ENCODE measurements at places on chromosomes 16 and 17. TPM values are rescaled to one million over a fixed set of nuclear protein-coding genes. Genes with fewer than 3 reads are reported as not detected.
A peak's percentile ranks its signal among the peaks of the same experiment; 100 is the strongest.

DNA sequence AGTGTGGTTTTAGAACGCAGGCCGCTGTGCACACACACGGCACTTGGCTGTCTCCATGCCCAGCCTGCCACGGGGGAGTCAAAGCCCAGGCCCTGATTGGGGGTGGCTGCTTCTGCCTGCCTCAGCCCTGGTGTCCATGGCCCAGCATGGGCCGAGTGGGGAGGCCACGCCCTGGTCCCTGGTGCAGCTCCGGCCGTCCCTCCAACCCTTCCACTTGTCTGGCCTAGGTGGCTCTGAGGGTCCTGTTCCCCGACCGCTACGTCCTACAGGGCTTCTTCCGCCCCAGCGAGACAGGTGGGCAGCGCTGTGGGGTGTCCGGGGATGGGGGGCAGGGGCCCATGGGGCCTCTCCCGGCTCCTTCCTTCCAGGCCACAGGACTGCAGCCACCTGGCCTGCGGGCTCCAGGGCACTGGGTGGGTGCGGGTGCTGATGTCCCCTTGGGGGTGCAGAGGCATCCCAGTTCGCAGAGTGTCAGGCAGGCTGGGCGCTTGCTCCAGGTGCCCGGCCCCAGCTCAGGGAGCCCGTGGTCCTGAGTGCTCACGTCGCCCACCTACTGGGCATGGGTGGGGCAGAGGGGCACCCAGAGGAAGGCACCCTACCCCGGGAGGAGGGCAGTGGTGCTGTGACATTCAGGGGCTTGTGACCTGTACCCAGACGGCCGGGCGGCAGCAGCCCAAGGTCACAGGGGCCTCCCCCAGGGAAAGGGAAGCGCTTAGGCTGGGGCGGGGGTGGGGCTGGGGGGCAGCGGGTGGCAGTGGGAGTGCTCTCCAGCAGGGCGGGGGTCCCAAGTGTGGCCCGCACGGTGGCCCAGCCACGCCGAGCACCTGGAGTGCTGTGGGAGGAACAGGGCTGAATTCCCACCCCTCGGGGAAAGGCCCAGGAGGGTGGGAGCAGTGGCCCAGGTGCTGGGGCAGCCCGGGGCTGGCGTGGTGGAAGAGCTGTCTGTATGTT is 11.8 kb downstream of the CENPX start:
- DNase-seq: no peak

GRCh38 chr17:39573447-39574298 is 34.0 kb downstream of the NEUROD2 start:
- peak; percentile 88 for DNase-seq

DNA sequence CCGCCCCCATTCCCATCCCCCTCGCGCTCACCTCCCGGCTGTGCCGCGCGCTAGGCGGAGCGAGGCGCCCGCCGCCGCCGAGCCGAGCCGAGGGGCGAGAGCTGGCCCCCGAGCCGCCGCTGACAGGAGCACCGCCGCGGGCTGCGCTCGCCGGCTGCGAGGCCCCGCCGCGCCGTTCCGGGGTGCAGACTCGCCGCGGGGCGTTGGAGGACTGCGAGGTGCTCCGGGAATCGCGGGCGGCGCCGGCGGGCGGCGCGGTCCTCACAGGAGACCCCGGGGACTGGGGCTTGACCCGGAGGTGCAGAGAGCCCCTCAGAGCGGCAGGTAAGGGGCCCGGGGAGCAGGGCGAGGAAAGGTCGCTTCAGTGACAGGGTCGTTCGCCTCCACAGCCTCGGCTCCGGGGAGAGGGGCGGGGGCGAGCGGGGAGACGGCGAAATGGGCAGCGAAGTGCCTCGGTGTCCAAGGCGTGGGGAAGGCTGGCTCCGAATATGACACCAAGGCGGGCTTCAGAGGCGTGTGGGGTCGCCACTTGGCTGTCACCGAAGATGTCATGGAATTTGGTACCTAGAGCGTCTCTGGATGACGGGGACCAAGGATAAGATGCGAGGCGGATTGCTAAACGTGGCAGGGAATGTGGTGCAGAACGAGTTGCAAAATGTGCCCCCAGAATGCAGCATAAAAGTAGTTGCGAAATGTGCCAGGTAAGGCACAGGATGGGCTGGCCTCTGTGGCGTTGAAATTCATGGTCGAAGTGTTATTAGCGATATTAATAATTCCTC is 580 bp downstream of the TANC2 start:
- peak; percentile 81 for DNase-seq

DNA sequence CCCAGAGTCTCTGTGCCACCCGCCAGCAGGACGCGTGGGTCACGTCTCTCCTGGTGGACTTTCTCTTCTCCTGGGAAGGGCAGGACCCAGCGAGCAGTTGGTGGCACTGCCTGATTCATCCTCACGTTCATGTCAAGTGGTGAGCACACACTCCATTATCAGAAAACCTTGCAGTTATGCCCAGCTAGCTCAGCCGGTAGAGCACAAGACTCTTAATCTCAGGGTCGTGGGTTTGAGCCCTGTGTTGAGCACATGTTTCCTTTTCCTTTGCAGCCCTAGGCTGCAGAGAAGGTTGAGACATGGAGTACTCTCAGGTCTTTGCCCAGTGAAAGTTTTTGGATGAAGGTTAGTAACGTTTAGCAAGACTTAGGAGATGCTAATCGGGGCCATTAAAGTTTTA is 8.0 kb downstream of the OR1F1 start:
- DNase-seq: no peak

GRCh38 chr17:40456396-40456951 is 13.2 kb downstream of the IGFBP4 start:
- no peak for DNase-seq

Gene MVP
- 19.1 TPM for polyA plus RNA-seq
